Endothelial cell of umbilical vein (primary cell): ENCODE measurements at places on chromosomes 7 and 10. TPM values are rescaled to one million over a fixed set of nuclear protein-coding genes. Genes with fewer than 3 reads are reported as not detected.

WIPF3 gene
- 0.01 and 0.03 TPM in 2 replicates for polyA plus RNA-seq

GPER1 gene
- 2.3 and 3.1 TPM in 2 replicates for polyA plus RNA-seq

LIPJ gene
- polyA plus RNA-seq = not detected in 2 replicates

DNA sequence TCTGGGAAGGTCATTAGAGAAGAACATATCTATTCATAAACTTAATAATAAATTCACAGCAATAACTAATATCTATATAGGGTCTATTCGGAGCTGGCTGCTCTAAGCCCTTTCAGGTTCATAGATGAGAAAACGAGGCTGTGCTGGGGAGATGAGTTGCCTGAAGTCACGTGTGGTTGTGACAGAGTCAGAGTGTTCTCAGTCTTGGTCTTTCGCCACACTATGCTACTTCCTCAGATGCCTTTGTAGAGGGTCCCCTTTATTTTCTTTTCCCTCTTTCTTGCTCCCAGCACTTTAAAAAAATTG lies 43.7 kb upstream of the FAM180A start:
- DNase-seq = no peak

DNA sequence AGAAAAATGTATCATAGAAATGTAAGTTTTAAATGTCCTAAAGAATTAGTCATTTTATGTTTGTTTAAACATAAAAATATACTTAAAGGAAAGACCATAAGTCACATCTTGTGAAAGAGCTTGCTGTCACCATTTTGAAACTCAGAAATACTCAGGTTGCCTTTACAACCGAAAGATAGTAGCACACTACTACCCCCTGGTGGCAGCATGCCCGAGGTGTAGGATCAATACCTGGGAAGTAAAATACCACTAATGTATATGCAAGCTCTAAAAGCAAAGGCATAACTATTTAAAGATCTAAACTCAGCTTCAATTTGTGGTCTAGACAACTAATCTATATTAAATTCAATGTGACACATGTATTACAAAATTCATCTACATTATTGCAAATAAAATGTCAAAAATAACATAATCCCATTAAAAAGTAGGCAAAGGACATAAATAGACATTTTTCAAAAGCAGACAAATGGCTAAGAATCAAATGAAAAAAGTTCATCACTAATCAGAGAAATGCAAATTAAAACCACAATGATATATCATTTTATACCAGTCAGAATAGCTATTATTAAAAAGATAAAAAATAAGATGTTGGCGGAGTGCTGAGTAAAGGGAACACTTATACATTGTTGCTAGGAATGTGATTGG lies 47.7 kb upstream of the FGL2 start:
- DNase-seq = peak; percentile 80

ELMO1 gene
- polyA plus RNA-seq = 16.2 and 17.0 TPM in 2 replicates

DNA sequence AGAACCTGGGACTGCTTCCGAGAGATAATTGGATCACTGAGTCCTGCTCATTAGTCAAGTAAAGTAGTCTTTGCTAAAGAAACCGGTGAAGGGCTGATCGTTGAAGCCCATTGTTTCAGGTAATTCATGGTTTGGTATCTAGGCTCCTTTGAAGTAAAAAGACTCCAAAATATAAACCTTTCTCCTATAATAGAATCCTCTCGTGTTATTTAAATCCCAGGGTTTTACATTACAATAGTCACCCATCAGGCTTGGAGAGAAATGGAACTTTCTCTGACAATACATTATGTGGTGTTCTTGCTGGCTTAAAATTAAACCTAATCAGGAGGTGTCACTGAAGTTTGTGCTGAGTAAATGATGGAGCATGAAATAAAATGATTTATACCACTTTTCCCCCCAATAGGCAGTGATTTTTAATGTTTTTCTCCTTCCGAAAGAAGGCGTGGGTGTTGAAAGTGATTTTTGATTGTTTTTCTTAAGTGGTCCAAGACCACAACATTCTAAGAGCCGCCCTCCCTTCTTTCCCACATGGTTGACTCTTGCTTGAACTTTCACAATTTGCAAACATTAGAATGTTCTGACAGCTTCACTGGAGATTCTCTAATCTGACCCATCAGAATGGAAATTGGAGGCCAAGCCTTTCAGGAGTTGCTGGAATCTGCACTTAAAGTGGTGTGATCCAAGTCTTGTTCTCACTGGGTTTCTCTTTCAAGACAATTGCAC lies 44.2 kb downstream of the LRMDA start:
- no peak for DNase-seq

DNA sequence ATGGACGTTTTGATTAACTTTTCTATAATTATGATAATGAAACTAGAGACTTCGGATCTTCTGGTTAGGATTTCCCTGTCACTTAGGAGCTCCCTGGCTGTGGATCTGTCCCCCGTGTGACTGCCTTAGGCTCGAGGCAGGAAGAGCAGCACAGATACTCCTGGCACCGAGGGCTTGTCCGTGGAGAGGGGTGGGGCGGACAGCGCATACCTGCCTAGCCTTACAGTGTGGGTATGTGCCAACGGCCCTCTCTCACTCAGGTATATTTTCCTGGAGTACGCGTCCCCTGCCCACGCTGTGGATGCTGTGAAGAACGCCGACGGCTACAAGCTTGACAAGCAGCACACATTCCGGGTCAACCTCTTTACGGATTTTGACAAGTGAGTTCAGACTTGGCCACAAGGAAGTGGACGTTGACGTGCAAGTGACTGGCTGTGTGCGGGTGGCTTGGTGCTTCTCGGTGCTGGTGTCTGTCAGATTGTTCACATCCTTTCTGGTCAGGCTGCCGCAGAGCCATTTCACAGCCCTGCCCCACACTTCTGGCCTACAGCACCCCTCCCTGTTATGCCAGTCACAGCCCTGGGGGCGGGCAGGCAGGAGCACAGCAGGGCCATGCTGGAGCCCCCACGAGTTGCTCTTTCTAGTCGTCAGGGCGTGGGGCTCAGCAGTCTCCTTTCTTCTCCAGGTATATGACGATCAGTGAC lies 7.9 kb downstream of the EIF3B start:
- no peak for DNase-seq

- DNase-seq = no peak
Measured at GRCh38 chr10:43273997-43274396, 7.1 kb upstream of the RASGEF1A start.

GRCh38 chr10:42979721-42980467 lies 97.0 kb upstream of the RET start:
- DNase-seq = no peak

GRCh38 chr10:38038932-38039245 lies 28.4 kb downstream of the ZNF33A start:
- no peak for DNase-seq

GRCh38 chr7:110386913-110387312 lies 704.0 kb upstream of the LRRN3 start:
- DNase-seq = no peak

- DNase-seq = no peak
Measured at GRCh38 chr7:98617051-98617959, at the start of gene NPTX2. TSS of gene NPTX2 (plus strand) at chr7:98617285. CDS start at chr7:98617462, 177 bp downstream.

ASIC3 gene
- polyA plus RNA-seq = 0.70 and 1.1 TPM in 2 replicates

GRCh38 chr10:20962165-20962564 lies 65.1 kb upstream of the NEBL start:
- no peak for DNase-seq

DNA sequence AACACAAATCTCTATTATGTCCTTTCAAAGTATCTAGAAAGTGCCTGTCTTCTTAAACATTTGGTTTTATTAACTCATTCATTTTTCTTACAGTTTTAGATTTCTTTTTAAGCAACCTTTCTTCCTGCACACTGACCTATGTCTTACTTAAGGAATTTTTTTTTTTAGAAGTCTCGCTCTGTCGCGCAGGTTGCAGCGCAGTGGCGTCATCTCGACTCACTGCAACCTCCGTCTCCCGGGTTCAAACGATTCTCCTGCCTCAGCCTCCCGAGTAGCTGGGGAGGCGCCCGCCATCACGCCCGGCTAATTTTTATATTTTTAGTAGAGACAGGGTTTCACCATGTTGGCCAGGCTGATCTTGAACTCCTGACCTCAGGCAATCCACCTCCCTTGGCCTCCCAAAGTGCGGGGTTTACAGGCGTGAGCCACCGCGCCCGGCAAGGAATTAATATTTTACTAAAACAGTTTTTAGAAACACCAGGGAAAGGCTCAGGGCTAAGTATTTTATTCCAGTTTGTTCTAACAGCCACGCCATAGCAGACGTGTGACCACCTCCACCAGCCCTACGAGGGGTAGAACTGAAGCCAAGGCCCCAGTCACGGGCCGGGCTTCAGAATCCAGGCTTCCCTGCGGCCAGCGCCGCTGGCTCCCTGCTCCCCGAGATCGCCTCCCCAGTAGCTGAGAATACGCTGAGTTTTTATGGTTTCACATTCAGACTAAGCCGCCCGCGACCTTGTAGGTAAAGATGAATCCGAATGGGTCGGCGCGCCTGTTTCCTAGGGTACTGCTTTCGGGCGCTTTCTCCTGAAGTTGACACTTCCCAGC lies 941 bp upstream of the LUC7L2 start:
- DNase-seq = peak; percentile 47

DNA sequence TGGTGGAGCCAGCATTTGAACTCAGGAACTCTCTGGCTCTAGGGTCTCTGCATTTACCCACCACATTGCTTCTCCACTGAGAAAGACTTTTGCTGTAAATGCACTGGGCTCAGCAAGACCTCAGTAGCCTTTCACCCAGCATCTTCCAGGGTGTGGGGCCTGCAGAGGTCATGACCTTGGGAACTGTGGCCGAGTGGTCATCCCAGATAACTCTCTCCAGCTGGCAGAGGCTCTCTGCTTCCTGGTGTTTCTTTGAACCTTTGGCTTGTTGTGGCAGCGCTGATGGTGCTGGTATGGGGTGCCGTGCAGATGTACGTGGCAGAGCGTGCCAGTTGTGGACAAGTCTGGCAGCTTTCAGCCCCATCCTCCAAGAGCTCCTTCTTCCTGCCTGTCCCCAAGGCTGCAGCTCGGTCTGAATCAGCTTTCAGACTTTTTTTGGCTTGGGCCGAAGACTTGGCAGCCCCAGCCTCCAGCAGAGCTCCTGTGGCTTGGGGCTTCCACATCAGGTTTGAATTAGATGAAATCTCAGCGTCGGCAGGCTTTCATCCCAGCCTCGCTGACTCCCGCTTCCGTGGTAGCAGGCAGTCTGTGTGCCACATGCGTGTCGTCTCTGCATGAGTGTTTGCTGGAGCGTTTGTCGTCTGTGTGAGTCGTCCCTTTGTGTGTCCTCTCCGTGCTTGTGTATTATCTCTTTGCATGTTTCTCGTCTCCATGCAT lies 21.5 kb downstream of the ADAMTS14 start:
- DNase-seq = no peak

SYNPO2L gene
- not detected in 2 replicates for polyA plus RNA-seq

DNA sequence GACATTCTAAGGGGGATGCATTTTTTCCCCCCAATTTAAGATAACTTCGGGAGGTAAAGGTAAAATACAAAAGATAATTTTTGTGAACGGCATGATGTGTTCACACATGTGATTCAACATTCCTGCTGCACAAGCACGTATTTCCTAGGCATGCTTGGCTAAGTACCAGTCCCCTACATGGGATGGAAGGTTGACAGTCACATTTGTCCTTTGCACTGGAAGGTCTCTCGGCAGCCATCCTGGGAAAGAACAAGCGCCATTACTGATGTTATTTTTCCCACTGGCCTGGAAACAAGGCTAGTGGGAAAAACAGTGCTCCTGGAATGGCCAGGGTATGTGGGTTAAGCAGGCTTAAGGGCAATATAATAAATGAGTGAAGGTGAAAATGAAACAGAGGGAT lies 276.2 kb upstream of the AOAH start:
- DNase-seq = no peak

- no peak for DNase-seq
Measured at GRCh38 chr7:29234438-29234837, 39.9 kb downstream of the CHN2 start.

DNA sequence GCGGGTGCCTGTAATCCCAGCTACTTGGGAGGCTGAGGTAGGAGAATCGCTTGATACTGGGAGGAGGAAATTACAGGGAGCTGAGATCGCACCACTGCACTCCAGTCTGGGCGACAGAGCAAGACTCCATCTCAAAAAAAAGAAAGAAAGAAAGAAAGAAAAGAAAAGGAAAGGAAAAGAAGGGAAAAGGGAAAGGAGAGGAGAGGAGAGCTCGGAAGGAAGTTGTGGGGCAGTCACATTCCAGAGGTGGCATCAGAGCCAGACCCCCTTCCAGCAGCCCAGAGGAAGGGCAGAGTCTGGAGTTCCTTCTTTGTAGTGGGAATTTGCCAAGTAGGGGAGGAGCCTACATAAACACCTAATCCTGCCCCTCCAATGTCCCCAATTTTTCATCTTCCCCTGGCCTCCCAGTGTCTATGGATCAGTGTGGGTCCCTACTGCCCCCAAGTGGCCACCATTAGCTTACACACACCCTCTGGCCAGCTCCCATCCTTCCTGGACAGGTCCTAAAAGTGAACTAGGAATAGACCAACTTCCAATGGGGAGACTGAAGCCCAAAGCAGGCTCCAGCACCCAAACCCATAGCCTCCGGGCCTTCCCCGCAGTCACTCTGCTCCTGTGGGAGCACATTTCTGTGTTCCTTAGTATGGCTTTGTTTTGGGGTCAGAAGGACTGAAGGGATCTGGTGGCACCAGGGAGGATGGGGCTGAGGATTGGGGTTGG lies 39.6 kb upstream of the HSPB1 start:
- peak; percentile 48 for DNase-seq

DNA sequence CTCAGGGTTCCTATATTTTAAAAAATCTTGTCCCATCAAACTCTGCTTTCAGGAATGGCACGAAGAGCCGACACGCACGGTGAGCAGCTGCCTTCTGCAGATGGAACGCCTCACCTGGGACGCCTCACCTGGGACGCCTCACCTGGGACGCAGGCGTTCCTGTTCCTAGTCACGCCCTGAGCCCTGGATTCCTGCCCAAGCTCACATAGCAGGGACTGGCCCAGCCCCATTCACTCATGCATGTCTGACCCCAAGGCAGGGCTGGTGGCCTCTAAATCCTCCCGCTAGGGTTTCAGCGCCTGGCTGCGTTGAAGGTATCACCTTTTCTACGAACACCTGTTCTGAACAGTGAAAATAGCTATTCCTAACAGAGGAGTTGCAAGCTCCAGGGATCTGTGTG lies 49.8 kb downstream of the CARD11 start:
- no peak for DNase-seq

DNA sequence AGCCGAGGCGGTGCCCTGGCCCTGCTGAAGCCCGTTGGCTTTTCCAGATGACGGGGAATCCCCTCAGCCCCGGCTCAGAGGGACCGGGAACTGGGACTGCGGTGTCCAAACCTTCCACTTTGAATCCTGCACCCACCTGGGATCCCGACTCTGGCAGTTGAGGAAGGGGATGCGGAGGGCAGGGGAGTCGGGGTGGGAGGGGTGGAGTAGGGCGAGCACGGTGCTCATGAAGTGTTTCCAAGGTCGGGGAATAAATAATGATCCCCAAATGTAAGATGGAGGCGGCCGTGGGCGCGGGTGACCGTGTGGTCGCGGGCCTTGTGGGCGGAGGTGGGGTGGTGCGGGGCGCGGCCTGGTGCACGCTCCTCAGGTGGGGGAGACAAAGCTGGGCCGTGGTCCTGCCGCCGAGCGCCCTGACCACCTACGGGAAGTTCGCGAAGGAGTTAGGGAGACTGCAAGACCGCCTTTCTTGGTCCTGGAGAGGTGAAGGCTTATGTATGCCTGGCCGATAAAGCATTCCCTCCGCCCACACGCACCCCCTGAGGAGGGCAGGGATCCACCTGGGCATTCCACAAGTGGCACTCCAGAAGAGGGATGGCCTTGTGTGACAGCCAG lies 1.4 kb downstream of the MTURN start:
- DNase-seq = no peak
